ENCODE measurements at places on chromosomes 4 and X.

DNA sequence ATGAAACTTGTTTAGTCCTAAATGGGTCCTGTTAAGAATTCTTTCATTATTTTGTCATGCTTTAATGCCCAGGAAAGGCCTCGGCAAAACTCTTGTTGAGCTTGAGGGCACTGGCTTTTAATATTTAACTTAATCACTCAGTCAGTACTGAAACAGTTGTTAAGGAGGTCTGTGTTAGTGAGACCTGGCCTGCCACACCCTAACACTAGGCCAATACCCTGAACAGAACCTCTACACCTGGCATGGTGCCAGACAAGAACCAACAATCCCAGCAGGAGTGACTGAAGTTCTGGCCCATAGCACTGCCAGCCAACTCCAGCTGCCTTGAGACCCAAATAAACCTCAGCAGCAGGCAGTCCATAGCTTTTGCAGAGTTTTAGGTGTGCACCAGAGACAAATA is 85.7 kb upstream of the ITM2A start:
- DNase-seq, result no peak

- DNase-seq, result no peak
These were observed 19.1 kb upstream of the DDX3X start for GRCh38 chrX:41314881-41315280.

DNA sequence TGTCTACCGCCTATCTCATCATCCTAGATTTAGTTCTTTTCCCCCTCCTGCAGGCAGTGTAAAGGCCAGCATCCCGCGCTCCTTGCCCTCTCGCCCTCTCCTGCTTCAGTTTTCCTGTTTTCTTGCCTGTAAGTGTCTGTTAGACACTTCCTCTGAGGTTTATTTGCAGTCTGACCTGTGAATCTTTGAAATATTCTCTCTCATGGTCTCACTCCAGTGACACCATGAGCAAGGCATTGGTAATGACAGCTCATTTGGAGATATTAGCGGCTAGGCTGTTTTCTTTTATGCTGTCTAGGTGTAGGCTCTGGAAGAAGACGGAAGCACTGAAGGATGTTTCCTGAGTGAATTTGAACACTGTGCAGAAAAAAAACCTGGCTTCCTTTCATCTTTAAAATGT is 179.6 kb downstream of the KDR start:
- no peak for DNase-seq

- no peak for DNase-seq
These were observed 89.3 kb downstream of the MAD2L1 start for GRCh38 chr4:119977076-119977940.

- DNase-seq, result peak; percentile 41
These were observed 41.3 kb upstream of the ATP6AP2 start for GRCh38 chrX:40539214-40540142.

All from natural killer cell (primary cell).